ENCODE measurements at places on chromosomes 11 and 22. TPM values are rescaled to one million over a fixed set of nuclear protein-coding genes. Genes with fewer than 3 reads are reported as not detected.

Gene MGAT3
- 1.1 TPM for total RNA-seq

Gene BTG4
- total RNA-seq: not detected

Gene DDIAS
- total RNA-seq: 0.69 TPM

Gene RAB38
- total RNA-seq: 1.8 TPM

Gene TIGD3
- 0.72 TPM for total RNA-seq

Gene RAB39A
- total RNA-seq: 0.35 TPM

Gene CLMP
- 29.0 TPM for total RNA-seq

DNA sequence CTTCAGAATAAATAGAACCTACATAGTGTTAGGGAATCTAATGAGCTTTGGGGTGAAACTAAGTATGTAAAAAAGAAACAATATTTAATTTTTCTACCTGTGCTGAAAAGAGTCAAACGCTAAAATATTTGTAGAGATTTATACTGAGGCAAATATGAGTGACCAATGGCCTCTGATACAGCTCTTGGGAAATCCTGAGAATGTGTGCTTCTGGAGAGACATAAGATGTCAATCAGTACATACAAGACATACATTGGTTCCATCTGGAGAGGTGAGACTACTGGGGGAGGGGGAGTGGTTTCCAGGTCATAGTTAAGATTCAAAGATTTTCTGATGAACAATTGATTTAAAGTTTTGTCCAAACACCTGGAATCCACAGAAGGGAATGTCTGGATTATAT is 970 bp downstream of the ASRGL1 start:
- no peak overlapping the region for H3K27ac ChIP-seq
- DNase-seq: no peak
- peaks cover 5% of the 10 kb centered on the region for H3K4me1 ChIP-seq
- no peaks in the 10 kb centered on the region for H3K36me3 ChIP-seq
- no peaks in the 10 kb centered on the region for H3K27me3 ChIP-seq

GRCh38 chr11:30568931-30569330 is 17.2 kb downstream of the MPPED2 start:
- H3K36me3 ChIP-seq: no peaks in the 10 kb centered on the region
- H3K27me3 ChIP-seq: no peaks in the 10 kb centered on the region
- H3K27ac ChIP-seq: no peak overlapping the region
- H3K4me3 ChIP-seq: no peak overlapping the region

GRCh38 chr11:5505363-5506048 is 4.3 kb downstream of the UBQLN3 start:
- H3K27me3 ChIP-seq: no peaks in the 10 kb centered on the region
- H3K4me3 ChIP-seq: no peak overlapping the region
- DNase-seq: no peak
- H3K36me3 ChIP-seq: no peaks in the 10 kb centered on the region

DNA sequence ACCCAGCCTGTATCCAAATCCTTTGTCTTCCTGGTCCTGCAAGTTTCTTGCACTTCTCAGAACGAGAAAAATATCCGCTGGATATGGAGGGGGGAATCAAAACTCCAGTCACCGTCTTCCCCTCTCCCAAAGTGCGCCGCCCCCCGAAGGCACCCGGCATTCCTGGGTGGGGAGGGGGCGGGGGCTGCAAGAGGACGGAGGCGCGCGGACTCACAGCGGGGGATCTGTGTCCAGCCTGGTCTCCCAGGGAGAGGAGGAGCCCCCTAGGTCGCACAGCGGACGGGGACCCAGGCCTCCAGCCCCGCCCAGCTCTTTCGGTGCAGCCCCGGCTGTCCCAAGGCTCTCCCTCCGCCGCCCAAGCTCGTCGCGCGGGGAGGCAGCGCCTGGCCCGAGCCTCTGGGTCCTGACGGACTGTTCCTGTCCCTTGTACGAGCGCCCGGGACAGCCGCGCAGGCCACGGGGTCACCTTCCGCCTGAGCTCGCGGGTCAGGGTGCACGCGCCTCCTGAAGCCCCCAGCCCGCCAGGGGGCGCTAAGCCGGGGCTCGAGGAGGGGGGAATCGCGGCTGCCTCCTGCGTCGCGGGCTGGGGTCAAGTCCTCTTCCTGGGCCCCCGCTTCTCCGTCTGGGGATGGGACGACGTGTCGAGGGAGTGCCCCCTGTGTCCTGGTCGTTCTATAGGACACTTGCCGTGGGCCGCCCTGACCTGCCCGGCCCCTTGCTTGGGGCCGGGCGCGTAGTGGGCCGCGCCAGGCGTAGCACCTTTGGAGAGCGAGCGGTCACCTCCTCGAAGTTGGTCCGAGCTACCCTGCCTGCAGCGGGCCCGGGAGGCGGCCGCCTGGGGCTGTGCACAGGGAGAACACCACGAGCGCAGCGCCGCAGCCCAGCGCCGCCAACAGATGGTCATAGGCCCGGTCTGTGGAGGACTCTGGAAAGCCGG is 2.4 kb upstream of the WNT11 start:
- H3K27me3 ChIP-seq: no peaks in the 10 kb centered on the region
- peaks cover 15% of the 10 kb centered on the region for H3K4me1 ChIP-seq
- H3K27ac ChIP-seq: no peak overlapping the region

DNA sequence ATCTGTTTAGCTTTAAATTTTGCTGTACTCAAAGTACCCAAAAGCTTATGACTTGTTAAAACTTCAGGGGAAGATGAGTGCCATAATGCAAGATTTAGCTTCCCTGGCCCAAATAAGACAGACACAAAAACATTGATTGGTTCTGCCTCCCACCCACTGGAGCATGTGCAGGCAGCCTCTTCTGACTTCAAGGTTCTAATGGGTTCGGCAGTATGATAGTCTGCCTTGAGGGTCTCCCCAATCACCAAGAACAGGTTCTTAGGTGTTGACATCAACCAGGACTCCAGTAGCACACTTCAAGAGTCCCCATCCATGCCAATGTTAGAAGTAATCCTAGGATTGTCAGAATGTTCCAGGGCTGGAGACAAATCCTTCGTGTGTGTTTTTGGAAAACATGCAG is 12.5 kb downstream of the EIF4G2 start:
- no peak overlapping the region for H3K27ac ChIP-seq
- H3K4me1 ChIP-seq: no peaks in the 10 kb centered on the region
- no peak for DNase-seq
- H3K36me3 ChIP-seq: no peaks in the 10 kb centered on the region
- no peak overlapping the region for H3K4me3 ChIP-seq

- H3K4me1 ChIP-seq: peaks cover 3% of the 10 kb centered on the region
- peak overlapping the region; percentile 32 for H3K27ac ChIP-seq
- DNase-seq: no peak
- no peak overlapping the region for H3K4me3 ChIP-seq
These were observed 5.2 kb downstream of the USP2 start for GRCh38 chr11:119376197-119376847.

GRCh38 chr11:83694191-83694910 is 408.2 kb upstream of the CCDC90B start:
- DNase-seq: no peak
- no peak overlapping the region for H3K4me3 ChIP-seq
- no peak overlapping the region for H3K27ac ChIP-seq
- no peaks in the 10 kb centered on the region for H3K36me3 ChIP-seq

GRCh38 chr11:129928923-129929692 is 33.7 kb upstream of the NFRKB start:
- H3K36me3 ChIP-seq: no peaks in the 10 kb centered on the region
- peaks cover 1% of the 10 kb centered on the region for H3K4me1 ChIP-seq
- DNase-seq: no peak

DNA sequence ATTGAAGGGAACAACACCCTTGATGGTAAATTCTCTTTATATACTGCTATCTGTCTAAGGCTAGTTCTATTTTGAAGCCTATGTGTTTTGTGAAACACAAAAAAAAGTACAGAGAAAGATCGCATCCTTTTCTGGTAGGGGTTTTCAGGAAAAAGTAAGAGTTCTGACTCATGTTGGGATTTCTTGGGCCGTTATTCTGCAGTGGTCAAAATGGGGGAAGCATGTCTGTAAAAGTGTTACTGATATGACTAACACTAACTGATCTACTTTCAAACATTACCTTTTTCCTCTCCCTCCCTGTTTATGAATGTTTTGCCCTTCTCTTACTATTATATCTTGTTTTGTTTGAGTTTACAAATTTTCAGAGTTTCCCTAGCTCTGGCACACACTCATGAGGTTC is 53.9 kb downstream of the CTNND1 start:
- no peaks in the 10 kb centered on the region for H3K4me1 ChIP-seq
- no peaks in the 10 kb centered on the region for H3K36me3 ChIP-seq
- H3K27me3 ChIP-seq: no peaks in the 10 kb centered on the region
- no peak for DNase-seq
- no peak overlapping the region for H3K4me3 ChIP-seq

GRCh38 chr11:76049511-76049910 is 156.8 kb downstream of the WNT11 start:
- H3K4me1 ChIP-seq: no peaks in the 10 kb centered on the region
- no peak for DNase-seq
- H3K27me3 ChIP-seq: no peaks in the 10 kb centered on the region
- no peak overlapping the region for H3K27ac ChIP-seq
- H3K4me3 ChIP-seq: no peak overlapping the region

GRCh38 chr11:132349811-132350733 is 979.7 kb downstream of the NTM start:
- no peak overlapping the region for H3K27ac ChIP-seq
- no peaks in the 10 kb centered on the region for H3K4me1 ChIP-seq
- H3K27me3 ChIP-seq: no peaks in the 10 kb centered on the region
- no peak overlapping the region for H3K4me3 ChIP-seq
- no peaks in the 10 kb centered on the region for H3K36me3 ChIP-seq

- H3K27me3 ChIP-seq: no peaks in the 10 kb centered on the region
- H3K27ac ChIP-seq: no peak overlapping the region
These were observed 66.5 kb downstream of the PPME1 start for GRCh38 chr11:74237541-74237940.

GRCh38 chr11:9847636-9848035 is 183.8 kb downstream of the SWAP70 start:
- no peak overlapping the region for H3K4me3 ChIP-seq
- no peaks in the 10 kb centered on the region for H3K27me3 ChIP-seq
- no peak overlapping the region for H3K27ac ChIP-seq
- H3K4me1 ChIP-seq: no peaks in the 10 kb centered on the region

DNA sequence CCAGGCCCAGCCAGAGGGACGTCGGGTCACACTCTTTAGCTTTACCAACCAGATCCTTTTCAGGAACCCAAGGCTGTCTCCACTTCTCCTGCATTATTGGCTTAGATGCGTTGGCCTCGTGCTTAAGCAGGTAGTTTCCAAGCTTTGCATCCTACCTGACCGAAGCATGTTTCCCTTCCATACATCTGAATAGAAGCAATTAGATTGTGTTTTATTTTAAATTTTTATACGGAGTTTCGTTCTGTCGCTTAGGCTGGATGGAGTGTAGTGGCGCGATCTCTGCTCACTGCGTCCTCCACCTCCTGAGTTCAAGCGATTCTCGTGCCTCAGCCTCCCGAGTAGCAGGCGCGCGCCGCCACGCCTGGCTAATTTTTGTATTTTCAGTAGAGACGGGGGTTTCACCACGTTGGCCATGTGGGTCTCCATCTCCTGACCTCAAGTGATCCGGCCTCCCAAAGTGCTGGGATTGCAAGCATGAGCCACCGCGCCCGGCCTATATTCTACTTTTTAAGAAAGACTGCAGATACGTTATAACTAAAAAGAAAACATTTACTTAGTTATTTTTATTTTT is 677 bp downstream of the DYNC2H1 start:
- H3K36me3 ChIP-seq: no peaks in the 10 kb centered on the region
- no peaks in the 10 kb centered on the region for H3K27me3 ChIP-seq
- peak overlapping the region; percentile 68 for H3K4me3 ChIP-seq
- no peak for DNase-seq
- peaks cover 5% of the 10 kb centered on the region for H3K4me1 ChIP-seq
- H3K27ac ChIP-seq: peak overlapping the region; percentile 72

DNA sequence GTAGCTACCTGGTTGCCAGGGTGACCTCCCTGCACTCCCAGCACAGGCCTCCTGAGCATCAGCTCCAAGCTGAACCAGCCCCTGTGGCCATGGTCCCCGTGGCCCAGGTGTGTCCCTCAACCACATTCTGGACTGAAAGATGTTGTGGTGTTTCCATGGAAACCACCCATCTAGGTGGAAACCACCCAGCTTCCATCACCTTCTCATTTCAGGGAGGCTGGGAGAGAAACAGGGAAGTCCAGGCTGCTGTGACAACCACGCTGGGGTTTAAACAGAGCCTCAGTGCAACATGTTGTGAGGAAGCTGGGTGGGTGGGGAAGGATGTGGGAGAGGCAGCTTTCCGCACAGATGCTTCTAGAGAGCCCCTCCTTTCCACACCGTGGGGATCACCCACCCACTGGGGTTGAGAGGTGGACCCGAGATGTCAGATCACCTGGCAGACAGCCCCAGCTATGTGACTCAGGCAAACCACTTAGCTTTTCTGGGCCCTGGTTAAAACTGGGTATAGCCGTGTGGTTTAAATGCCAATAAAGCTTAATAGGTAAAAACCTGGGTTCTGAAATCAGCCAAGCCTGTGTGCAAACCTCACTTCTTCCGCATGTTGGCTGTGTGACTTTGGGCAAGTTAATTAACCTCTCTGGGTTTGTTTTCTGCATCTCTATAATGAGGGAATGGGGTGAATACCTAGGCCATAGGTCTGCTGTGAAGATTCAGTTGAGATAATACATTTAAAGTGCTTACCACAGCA is 46.4 kb downstream of the CD82 start:
- peaks cover 13% of the 10 kb centered on the region for H3K4me1 ChIP-seq
- no peak for DNase-seq
- no peak overlapping the region for H3K4me3 ChIP-seq

- H3K36me3 ChIP-seq: no peaks in the 10 kb centered on the region
- H3K4me3 ChIP-seq: no peak overlapping the region
- peaks cover 14% of the 10 kb centered on the region for H3K4me1 ChIP-seq
- DNase-seq: no peak
These were observed 43.9 kb downstream of the PDE2A start for GRCh38 chr11:72630104-72630852.

- H3K27me3 ChIP-seq: no peaks in the 10 kb centered on the region
- no peak overlapping the region for H3K27ac ChIP-seq
These were observed 54.8 kb downstream of the PAK1 start for GRCh38 chr11:77418971-77419597.

- no peaks in the 10 kb centered on the region for H3K36me3 ChIP-seq
- DNase-seq: peak; percentile 63
- H3K27me3 ChIP-seq: no peaks in the 10 kb centered on the region
- peaks cover 32% of the 10 kb centered on the region for H3K4me1 ChIP-seq
- no peak overlapping the region for H3K4me3 ChIP-seq
These were observed 14.9 kb upstream of the TSKU start for GRCh38 chr11:76768088-76768908.

- peaks cover 2% of the 10 kb centered on the region for H3K4me1 ChIP-seq
- H3K27me3 ChIP-seq: no peaks in the 10 kb centered on the region
- H3K4me3 ChIP-seq: no peak overlapping the region
- H3K27ac ChIP-seq: no peak overlapping the region
- no peak for DNase-seq
These were observed 979 bp downstream of the SMIM38 start for GRCh38 chr11:69156673-69157155.

DNA sequence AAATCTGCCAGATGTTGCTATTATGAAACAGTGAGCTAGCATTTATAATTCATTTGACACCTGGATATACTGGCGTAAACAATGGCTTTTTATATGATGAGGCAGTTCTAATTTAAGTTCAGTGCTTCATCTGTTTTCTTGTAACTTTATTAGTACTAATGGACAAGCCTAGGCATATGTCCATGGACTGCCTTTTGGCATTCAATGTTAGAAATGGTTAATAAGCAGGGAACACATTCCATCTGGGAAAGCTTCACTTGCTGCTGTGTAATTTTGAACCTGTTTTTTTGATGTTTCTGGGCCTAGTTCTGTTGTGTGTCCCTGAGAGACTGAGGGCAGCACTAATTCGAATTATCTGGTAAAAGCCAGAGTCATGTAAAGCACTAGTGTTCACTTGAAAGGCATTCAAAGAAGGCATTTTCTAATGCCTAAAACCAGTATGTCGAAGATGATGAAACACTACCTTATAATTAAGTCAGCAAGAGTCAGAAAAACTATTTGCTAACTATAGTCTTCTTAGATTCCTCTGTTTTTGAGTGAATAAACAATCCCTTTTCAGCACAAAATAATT is 138.5 kb downstream of the SWAP70 start:
- H3K27ac ChIP-seq: no peak overlapping the region
- no peak overlapping the region for H3K4me3 ChIP-seq
- H3K27me3 ChIP-seq: no peaks in the 10 kb centered on the region
- H3K4me1 ChIP-seq: peaks cover 1% of the 10 kb centered on the region
- H3K36me3 ChIP-seq: no peaks in the 10 kb centered on the region

Measured in ovary (tissue), 10 donors.